Large intestine (tissue), 12 donors: ENCODE measurements at places on chromosomes 5 and 9. TPM values are rescaled to one million over a fixed set of nuclear protein-coding genes. Genes with fewer than 3 reads are reported as not detected.
A peak's percentile ranks its signal among the peaks of the same experiment; 100 is the strongest.

DNA sequence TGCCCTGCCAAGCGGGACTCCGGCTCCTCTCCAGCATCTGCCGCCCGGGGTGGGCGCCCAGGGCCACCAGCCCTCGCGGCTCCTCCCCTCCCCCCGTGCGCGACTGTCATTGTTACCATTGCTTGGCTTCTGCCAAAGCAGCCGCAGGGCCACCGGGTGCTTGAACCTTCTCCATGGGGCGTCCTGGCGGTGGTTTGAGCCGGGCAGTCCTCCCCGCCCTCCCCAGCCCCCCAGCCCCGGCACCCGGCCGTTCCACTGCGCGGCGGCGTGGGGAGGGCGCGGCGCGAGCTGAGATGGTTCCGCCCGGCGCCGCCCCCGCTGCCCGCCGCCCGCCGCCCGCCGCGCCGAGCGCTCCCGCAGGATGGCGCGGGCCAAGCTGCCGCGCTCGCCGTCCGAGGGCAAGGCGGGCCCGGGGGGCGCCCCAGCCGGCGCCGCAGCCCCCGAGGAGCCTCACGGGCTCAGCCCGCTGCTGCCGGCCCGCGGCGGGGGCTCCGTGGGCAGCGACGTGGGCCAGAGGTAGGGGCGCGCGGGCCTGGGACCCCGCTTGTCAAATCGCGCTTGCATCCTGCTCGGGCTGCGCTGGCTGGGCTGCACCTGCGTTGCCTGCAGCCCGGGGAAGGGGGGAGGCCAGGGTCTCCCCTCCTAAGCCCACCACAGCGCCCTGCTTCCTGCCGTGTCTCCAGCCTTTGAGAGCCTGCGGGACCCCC lies 34.4 kb downstream of the KCNT1 start:
- H3K27me3 ChIP-seq: peaks cover 28% of the 10 kb centered on the region
- H3K4me1 ChIP-seq: no peaks in the 10 kb centered on the region
- DNase-seq: no peak
- no peaks in the 10 kb centered on the region for H3K36me3 ChIP-seq
- H3K27ac ChIP-seq: no peak overlapping the region
- H3K4me3 ChIP-seq: no peak overlapping the region

GRCh38 chr5:6554812-6555211 lies 78.0 kb downstream of the NSUN2 start:
- H3K27me3 ChIP-seq: no peaks in the 10 kb centered on the region
- H3K4me1 ChIP-seq: no peaks in the 10 kb centered on the region
- no peaks in the 10 kb centered on the region for H3K36me3 ChIP-seq
- DNase-seq: no peak
- no peak overlapping the region for H3K27ac ChIP-seq

HAPLN1 gene
- 5.0 TPM for polyA plus RNA-seq

- H3K36me3 ChIP-seq: no peaks in the 10 kb centered on the region
- no peaks in the 10 kb centered on the region for H3K4me1 ChIP-seq
- DNase-seq: no peak
- no peak overlapping the region for H3K27ac ChIP-seq
- no peak overlapping the region for H3K4me3 ChIP-seq
These were observed 820.0 kb downstream of the PRELID2 start for GRCh38 chr5:145015146-145015545.

DNA sequence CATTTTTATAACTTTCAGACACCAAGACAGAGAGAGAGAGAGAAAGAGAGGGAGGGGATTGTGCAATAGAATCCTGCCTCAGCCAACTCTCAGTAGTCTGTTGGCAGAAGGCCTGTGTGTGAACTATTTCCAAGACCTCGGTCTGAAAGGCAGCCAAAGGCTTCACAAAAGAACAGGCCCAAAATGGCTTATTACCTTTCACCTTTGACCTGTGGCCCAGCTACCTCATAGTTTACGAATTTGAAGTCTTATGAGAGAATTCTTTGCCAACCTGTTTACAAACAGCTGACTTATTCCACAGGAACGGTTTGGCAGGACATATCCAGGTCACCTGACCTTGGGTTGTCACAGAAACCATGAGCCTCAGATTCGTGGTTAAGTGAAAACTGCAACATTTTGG lies 48.6 kb downstream of the NR2F1-AS1 start:
- no peak overlapping the region for H3K4me3 ChIP-seq
- no peak overlapping the region for H3K27ac ChIP-seq
- H3K27me3 ChIP-seq: no peaks in the 10 kb centered on the region
- H3K36me3 ChIP-seq: no peaks in the 10 kb centered on the region
- peak; percentile 10 for DNase-seq
- H3K4me1 ChIP-seq: no peaks in the 10 kb centered on the region

KCNV2 gene
- polyA plus RNA-seq: 0.09 TPM

DNA sequence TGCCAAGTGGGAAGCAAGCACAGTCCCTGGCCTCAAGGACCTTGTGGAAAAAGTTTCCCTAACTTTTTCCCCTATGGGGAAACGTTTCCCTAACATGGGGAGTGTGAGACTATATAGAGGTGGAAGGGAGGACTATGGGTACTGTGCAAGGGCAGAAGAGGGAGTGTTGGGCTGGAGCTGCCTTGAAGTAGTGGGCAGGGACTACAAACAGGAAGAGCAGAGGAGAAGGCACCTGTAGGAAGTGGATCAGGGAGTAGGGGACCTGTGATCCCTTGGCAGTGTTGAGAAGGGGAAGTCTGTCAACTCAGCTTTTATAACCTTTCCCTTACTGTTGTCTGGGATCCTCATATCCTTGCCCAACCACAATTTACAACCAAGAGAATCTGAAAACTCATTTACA lies 1.4 kb downstream of the CMYA5 start:
- H3K27me3 ChIP-seq: no peaks in the 10 kb centered on the region
- H3K4me3 ChIP-seq: no peak overlapping the region
- H3K36me3 ChIP-seq: no peaks in the 10 kb centered on the region
- no peak overlapping the region for H3K27ac ChIP-seq
- peaks cover 3% of the 10 kb centered on the region for H3K4me1 ChIP-seq

- no peak overlapping the region for H3K27ac ChIP-seq
- H3K4me3 ChIP-seq: no peak overlapping the region
- DNase-seq: no peak
- H3K4me1 ChIP-seq: peaks cover 5% of the 10 kb centered on the region
- H3K36me3 ChIP-seq: peaks cover 62% of the 10 kb centered on the region
- no peaks in the 10 kb centered on the region for H3K27me3 ChIP-seq
These were observed 5.2 kb downstream of the EXOC3 start for GRCh38 chr5:448061-448765.

DNA sequence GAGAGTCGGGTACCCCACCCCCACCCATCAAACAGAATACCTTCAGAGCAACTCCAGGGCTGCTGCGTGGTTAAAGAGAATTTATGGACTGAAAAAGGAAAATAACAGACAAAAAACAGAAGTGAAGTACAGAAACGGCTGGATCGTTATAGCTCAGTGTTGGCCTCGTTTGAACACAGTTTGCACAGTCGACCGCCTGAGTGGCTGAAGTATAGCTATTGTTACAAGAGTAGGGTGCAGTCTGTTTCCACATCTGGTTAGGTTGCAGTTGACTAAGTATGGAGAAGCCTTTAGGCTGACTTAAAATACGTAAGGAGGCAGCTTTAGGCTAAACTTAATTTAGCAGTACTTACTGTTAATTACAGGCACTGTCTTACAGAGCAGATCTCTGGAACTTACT lies 121.2 kb downstream of the GCNT1 start:
- no peak overlapping the region for H3K27ac ChIP-seq
- H3K27me3 ChIP-seq: no peaks in the 10 kb centered on the region
- no peak overlapping the region for H3K4me3 ChIP-seq
- H3K4me1 ChIP-seq: peaks cover 29% of the 10 kb centered on the region
- no peaks in the 10 kb centered on the region for H3K36me3 ChIP-seq
- DNase-seq: no peak

CD14 gene
- 13.2 TPM for polyA plus RNA-seq
